NCI-H1694 (cell line): ENCODE measurements at places on chromosomes 2 and 18.

GRCh38 chr2:168692132-168692744, 110.2 kb upstream of the NOSTRIN start:
- no peak for DNase-seq

- peak; percentile 24 for DNase-seq
These were observed 204.8 kb downstream of the KLHL29 start for GRCh38 chr2:23589739-23590138.

DNA sequence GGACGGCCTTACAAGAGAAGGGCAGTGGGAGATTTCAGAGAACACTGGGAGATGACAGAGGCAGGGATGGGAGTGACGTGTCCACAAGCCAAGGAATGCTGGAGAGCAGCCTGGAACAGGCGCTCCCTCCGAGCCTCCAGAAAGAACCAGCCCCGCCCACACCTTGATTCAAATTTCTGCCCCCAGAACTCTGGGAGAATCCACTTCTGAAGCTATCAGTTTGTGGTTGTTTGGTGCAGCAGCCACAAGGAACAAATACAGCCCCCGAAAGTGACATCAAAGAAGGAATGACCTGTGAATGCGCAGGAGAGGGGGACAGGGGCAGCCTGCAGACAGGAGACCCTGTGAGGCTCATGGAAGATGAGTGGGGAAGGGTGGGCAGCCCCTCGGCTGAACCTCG, 67.3 kb downstream of the TWIST2 start:
- DNase-seq: no peak

GRCh38 chr2:217929272-217929671, 73.5 kb downstream of the TNS1 start:
- no peak for DNase-seq

- DNase-seq: no peak
These were observed 391.2 kb downstream of the PTPRM start for GRCh38 chr18:7958081-7958896.
